Sciatic nerve (tissue), 2 donors: ENCODE measurements at places on chromosomes 13 and 19.

DNA sequence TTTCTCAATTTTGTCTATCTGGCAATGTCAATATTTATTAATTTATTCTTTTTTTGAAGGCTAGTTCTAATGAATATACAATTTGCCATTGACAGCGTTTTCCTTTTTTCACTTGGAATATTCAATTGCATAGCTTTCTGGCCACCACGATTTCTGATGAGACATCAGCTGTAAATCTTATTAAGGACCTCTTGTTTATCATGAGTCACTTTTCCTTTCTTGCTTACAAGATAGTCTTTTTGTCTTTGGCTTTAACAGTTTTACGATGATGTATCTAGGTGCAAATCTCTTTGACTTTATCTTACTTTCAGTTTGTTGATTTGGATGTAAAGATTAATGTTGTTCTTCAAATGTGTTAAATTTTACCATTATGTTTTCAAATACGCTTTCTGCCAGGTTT lies 991.6 kb upstream of the SLC10A2 start:
- no peak for DNase-seq

GRCh38 chr13:54445865-54446264 lies 1417.3 kb downstream of the OLFM4 start:
- DNase-seq = no peak

- no peak for DNase-seq
Measured at GRCh38 chr19:3986260-3987041, 1.2 kb upstream of the EEF2 start.

GRCh38 chr13:26370553-26370952 lies 116.6 kb downstream of the CDK8 start:
- no peak for DNase-seq

DNA sequence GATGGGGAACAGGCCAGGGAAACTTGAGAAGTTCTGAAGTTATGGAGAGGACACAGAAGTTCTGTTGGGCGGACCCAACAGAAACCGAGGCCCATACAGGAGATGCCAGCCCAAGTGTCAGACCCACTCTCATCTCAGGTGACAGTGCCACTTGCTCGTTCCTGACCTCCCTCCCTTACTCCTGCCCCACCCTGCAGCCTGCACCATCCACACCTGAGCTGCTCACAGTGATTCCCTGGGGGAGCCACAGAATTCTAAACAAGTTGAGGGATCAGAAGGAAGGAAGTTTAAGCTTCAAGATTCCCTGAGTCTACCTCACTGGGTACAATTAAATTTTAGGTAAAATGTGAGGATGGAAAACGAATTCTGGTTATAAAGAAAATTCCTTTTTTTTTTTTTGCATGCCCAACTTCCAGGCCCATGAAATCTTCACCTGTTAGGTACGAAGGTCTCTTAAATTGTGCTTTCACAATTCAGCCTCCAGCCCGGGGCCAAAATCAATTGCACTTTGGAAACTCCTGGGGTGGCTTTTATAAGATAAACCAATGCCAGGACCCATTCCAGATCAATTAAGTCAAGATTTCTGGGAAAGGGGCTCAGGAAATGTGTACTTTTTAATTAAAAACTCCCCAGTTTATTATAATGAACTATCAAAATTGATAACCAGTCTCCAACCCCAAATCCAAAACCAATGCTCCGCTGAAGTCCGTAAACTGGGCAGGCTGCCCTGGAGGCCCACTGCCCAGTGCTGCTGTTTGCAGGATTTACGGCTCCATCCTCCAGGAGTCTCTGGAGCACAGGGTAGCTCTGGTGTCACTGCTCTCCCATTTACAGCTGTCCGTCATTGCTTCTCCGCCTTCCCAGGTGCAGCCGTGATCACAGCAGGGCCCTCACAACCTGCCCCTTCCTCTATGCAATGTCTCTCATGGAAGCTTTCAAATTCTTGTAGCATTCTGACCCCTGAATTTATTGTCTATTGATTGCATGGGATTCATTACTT lies 643.5 kb downstream of the UQCRFS1 start:
- no peak for DNase-seq

GRCh38 chr13:44176173-44176572 lies 197.5 kb upstream of the SERP2 start:
- DNase-seq = no peak

DNA sequence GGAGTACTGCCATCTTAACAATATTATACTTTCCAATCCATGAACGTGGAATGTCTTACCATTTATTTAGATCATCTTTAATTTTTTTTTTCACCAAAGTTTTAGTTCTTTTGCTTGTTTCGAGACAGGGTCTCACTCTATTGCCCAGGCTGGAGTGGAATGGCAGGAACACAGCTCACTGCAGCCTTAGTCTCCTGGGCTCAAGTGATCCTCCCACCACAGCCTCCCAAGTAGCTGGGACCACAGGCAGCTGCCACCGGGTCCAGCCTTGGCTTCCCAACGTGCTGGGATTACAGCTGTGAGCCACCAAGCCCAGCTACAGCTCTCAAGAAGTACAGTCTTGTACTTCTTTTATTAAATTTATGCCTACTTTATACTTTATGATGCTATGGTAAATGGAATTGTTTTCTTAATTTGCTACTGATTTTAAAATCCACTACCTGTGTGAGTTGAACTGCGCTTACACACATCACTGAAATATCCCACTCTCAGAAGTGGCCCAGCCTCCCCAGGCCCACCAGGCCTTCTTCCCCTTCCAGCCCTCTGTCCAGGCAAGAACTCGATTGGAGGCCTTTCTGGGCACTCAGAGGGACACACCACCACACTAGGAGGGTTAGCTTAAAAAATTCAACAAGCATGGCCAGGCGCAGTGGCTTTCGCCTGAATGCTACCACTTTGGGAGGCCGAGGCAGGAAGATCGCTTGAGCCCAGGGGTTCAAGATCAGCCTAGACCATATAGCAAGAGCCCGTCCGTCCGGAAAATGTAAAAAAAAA lies 1.0 kb upstream of the PGLS start:
- DNase-seq = no peak

DNA sequence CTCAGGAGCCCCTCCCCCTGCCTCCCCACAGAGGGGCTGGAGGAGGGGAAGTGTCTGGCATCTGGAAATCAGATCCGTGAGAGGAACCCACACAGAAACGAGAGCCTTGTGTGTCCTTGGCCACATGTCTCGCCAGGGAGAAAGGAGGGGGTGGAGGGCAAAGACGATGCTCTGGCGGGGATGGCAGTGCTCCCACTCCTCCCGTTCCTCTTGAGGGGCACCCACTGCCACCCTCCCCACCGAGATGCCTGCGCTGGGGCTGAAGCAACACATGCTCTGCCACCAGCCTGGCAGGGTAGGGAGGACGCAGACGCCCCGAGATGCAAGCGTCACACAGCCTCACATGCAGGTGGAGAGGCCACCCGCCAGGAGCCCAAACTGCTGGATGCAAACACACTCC lies 2.8 kb downstream of the ADGRL1 start:
- no peak for DNase-seq

- peak; percentile 86 for DNase-seq
Measured at GRCh38 chr19:55467236-55468053, 2.9 kb upstream of the C19orf85 start.

GRCh38 chr13:104043184-104043583 lies 977.0 kb upstream of the SLC10A2 start:
- no peak for DNase-seq

GRCh38 chr19:56839652-56840450 lies 675 bp downstream of the PEG3 start:
- peak; percentile 95 for DNase-seq

DNA sequence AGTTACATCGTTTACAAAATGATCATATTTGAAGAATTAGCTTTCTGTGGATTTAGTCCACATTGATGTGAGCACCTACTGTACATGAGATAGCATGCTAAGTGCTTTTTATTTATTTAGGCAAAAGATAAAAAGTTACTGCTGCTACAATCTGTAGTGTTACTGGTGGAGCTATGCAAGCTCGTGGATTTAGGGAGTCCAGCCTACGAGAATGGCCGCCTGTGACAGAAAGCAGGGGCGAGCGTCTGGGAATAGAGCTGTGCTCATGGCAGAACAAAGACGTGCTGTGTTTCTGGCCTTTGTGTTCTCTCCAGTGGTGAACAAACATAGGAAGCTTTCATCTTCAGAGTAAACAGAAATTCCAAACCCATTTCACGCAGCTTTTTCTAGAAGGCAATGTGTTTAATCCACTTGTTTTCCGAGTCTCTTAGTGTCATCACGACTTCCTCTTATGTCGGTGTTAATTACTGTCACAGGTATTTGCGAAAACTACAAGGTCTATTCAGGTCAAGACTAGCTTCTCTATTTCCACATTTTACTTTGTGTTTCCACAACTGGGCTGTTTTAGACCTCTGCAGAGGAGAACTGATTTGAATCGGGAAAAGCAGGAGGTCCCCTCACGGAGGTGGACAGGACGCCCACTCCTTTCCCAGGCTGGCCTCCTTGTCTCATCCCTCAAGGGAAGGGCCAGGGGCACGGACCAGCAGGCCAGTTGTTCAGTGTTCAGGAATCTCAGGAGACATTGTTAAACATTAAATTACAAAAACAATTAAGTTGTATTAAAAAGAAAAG lies 67.3 kb downstream of the ATP11A start:
- no peak for DNase-seq

GRCh38 chr19:10416083-10416379 lies 4.3 kb upstream of the PDE4A start:
- DNase-seq = no peak

DNA sequence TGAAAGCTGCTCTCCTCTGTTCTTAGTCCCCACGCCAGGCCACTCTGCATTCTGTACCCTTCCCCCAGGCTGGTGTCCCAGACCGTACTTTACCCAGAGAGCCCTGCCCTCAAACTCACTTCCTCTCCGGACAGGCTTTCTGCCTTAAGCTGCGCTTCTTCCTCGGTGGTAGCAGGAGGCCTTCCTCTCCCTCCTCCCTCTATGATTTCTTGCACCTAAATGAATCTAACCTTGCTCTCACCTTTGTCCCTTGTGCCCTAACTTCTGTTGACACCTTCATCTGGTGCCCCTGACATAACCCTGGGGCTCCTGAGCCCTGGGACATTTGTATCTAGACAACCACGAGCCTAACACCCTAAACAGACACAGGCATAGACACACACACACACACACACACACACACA lies 29.6 kb upstream of the CEACAM21 start:
- DNase-seq = no peak

GRCh38 chr19:9849791-9850190 lies 14.7 kb downstream of the PIN1 start:
- DNase-seq = no peak

GRCh38 chr13:93925990-93926389 lies 553.5 kb downstream of the DCT start:
- DNase-seq = no peak

GRCh38 chr13:111503376-111503775 lies 182.9 kb downstream of the TEX29 start:
- peak; percentile 17 for DNase-seq

DNA sequence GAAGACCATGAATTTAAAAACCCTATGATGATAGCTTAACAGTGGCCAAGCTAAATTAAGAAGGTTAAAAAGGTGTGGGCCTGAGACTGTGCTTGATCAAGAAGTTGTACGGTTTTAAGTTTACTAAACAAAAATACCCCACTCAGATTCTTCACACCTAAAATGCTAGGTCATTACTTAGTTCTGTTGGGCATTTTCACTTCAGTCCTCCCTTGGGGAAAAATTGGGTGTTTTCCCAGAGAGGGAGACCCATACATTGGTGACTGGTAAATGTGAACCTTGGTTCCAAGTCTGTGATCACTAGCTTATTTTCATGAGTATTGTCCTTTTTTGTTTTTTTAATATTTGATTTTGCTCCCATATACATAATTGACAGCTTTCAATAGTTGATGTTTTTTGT lies 44.4 kb downstream of the MTUS2 start:
- DNase-seq = no peak

DNA sequence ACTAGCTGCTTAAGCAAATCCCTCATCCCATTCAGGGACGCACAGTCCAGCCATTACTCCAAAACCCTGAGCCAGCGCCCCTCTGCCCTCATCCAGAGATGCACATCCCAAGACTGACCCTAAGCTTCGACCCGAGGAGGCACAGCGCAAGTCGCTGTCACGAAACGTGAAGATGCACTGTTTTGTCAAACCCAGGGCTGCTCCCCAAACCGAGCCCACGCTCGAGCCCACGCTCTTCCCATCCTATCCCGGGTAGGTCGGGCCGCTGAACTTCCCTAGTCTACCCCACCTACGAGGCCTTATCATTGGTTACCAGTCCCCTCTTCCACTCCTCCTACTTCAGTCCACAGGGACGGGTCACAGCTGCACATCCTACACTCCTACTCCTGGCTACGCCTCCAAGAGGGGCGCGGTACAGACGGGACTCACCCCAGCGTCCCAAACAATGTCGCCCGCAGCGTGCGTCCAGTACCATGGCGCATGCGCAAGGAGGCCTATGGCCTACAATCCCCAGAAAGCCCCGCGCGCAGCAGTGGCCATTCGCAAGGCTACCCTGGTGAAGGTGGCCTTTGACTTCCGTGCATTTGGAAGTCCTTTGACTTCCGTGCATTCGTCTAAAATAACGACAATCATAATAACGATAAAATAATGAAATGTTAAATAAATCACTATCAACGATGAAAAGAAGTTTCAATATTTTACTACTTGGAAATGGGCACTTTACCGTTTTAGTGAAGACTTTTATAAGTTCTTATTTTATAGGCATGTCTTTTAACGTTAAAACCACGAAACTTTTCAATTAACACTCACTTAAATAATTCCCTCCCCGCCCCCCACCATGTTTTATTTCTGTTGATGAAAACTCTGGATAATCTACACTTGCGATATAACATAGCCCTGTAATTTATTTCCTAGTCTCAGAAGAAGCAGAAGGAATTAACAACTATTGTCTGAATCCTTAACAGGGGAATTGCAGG lies at the start of gene ZNF285:
Gene ZNF285 (minus strand): TSS at position 470 of the 977 bp plus-strand sequence. CDS start 4,395 bp downstream, outside the sequence.
- peak; percentile 94 for DNase-seq

GRCh38 chr19:5016781-5017180 lies 47.9 kb downstream of the KDM4B start:
- DNase-seq = no peak

DNA sequence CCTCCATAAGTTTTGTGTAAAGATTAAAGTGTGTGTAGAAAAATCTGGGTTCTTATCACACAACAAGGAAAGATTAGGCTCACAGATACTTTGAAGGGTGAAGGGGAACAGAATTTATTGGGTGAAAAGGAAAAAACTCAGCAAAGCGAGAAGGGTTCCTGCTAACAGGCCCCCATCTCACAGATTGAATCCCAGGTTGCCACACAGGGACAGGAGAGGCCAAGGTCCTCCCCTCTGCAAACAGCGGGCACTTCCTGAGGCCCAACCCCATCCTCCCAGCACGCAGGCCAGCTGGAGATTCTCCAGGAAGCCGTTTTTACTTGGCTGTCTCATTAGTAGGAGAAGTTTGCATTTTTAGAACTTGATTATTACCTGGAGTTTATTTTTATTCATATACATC lies 15.2 kb upstream of the ERCC5 start:
- no peak for DNase-seq

GRCh38 chr13:89310943-89311672 lies 1639.9 kb downstream of the SLITRK5 start:
- no peak for DNase-seq

DNA sequence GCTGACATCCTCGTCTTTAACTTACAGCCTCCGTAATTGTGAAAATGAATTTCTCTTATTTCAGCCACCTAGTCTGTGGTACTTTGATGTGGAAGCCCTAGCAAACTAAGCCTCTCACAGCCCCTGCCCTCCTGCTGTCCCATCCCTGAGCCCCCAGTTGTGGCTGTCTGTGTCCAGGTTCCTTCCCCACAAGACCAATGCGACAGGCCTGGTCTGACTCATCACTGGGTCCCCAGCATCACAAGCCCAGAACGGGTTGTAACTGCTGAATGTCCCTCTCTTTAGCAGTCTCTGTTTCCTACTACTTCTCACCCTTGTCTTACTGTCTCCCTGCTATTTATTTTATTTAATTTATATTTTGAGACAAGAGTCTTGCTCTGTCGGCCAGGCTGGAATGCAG lies 5.7 kb downstream of the POU2F2 start:
- no peak for DNase-seq

- DNase-seq = no peak
Measured at GRCh38 chr13:94382517-94382916, 97.0 kb downstream of the DCT start.
